Occipital lobe (tissue), 3 donors: ENCODE measurements at places on chromosomes 6 and 20. TPM values are rescaled to one million over a fixed set of nuclear protein-coding genes. Genes with fewer than 3 reads are reported as not detected.

Gene GNRH2
- total RNA-seq, result not detected

Gene TMC2
- 1.7 TPM for total RNA-seq

Gene GABRR1
- total RNA-seq, result not detected

Gene PACRG
- 6.7 TPM for total RNA-seq

Gene ADGB
- total RNA-seq, result 0.94 TPM

Gene TCP11
- 0.31 TPM for total RNA-seq

Gene GPANK1
- total RNA-seq, result 9.8 TPM

Gene TSHZ2
- total RNA-seq, result 0.31 TPM

Gene MTFR2
- total RNA-seq, result 0.94 TPM

Gene NRM
- total RNA-seq, result 1.2 TPM

Gene NPBWR2
- not detected for total RNA-seq

Gene CNBD2
- 5.5 TPM for total RNA-seq

Gene ANGPT4
- total RNA-seq, result not detected
